ENCODE measurements at places on chromosomes 3 and 15.

DNA sequence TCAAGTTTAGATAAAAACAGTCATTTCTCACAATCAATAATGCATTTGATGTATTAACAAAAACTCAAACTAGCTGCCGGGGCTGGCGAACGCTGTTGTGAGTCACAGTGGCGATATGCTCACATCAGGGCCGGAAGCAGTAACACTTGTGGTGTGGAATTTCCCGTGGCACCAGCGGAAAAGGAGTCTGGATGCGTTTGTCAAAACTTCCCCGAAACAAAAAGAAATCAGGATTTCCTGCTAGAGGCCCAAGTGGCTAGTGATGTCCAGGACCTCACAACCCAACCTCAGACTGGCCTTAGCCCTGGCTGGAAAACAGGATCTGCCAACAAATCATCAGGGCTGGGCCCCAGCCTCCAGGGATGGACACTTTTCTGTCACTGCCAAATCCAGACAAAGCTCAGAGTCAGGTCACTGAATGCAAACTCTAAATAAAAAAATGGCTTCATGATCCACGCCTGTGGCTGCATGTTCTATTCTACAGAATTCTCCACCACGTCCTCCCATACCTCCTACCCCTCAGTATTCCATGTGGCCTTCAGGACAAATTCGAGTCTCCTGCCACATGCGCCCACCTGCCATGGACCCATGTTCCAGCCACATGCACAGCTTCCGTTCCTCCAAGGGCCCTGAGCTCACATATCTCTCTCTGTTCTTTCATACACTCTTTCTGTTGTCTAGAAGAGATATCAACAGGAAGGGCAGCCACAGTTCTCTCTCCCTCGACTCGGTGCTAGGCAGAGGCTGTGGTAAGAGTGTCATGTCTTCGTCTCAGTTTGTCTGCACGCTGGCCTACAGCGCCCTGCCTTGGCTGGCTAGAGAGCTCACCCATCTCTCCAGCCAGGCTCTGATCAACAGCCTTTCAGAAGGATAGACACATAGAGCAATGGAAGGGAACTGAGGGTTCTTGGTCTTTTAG is 35.4 kb downstream of the EHD4 start:
- DNase-seq, result peak; percentile 55

DNA sequence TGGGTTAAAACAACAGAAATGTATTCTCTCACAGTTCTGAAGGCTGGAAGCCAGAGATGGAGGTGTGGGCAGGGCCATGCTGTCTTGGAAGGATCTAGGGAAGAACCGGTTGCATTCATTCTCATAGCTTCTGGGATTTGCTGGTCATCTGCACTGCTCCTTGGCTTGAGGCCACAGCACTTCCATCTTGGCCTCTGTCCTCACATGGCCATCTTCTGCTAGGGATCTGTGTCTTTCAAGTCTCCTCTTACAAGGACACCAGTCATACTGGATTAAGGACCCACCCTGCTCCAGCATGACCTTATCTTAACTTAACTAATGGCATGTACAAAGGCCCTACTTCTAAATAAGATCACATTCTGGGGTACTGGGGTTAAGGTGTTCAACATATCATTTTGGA is 47.7 kb downstream of the RPLP1 start:
- no peak for DNase-seq

- no peak for DNase-seq
Measured at GRCh38 chr3:193903966-193904365, 232.0 kb upstream of the HES1 start.

DNA sequence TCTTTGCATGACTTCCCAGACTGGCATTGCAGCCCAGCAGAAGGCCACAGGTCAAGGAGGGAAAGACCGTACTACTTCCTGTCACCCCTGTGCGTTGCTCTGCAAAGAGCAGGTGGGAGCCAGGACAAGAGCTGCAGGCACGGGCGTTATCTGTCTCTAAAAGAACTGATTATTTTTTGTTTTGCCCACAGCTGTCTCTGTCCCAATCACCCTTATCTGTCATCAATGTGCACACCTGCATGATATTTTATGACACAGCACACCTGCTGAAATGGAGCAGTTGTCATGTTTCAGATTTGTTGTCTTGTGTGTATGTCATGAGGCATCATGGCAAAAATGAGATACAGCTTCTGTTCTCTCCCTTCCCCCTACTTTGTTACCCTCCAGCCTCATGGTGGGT is 58.8 kb downstream of the SLCO3A1 start:
- DNase-seq, result no peak

GRCh38 chr3:33149342-33149741 is 35.5 kb downstream of the CRTAP start:
- DNase-seq, result no peak

DNA sequence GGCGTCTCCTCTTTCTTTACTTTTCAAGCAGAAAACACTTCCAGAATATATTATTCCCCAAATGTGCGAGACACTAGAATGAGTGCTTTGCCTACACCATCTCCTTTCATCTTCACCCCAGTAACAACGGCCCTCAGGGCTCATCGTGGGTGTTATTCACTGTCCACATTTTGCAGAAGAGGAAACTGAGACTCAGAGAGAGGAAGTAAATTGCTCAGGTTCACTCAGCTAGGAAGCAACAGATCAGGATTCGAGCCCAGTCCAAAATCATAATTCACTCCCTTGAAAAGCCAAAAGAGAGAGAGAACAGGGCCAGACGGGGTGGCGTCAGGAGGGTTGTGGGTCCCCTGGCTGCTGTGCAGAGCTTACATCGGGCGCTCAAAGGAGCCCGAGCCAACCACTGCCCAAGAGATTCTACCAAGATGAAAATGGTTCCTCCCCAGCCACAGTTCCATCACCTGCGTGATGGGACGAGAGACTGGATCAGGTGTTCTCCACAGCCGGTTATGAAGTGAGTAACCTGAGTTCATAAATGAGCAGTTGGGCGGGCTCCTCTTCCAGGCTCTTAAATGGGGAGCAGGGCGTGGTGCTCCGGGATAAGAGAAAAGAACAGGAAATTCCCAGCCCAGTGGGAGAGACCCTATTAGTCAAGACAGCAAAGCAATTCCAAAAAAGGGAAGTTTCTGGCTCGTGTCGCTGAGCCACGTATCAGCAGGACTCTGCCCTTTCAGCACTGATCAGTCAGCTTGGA is 48.6 kb upstream of the FLNB start:
- no peak for DNase-seq

GRCh38 chr3:9808345-9809037 is 1.6 kb upstream of the TTLL3 start:
- no peak for DNase-seq

GRCh38 chr15:95590533-95591044 is 739.9 kb upstream of the NR2F2 start:
- no peak for DNase-seq

DNA sequence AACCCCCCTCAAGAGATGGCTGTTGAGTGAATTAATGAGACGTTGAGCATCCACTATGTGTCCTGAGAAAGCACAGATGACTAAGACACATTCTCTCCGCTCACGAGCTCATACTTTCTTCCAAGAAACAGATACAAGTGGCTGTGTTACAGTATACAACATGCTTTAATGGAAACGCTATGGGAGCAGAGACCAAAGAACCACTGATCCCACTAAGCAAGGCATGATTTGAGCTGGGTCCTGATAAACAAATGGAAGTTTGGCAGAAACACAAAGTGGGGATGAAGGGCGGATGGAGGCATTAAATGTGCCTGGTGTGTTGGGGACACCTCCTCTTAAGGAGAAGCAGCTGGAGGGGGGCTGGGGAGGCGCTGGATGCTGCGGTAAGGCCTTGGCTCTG is 129.4 kb downstream of the UACA start:
- no peak for DNase-seq

DNA sequence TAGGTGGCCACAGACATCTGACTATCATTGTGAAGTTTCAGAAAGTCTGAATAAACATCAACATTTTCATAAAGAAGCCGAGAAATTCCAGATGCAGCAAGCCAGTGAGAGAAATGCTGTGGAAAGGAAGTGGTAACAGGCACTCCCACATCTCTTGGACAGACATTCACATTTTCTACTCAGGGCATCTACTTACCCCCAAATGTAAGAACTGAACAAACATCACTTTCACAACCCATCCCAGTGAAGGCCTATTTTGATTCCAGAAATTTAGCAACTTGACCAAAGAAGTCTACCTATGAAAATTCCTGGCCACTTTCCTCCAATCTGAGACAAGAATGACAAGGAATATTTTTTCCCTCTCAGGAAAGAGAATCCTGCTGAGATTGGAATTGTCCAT is 224.8 kb upstream of the DCBLD2 start:
- DNase-seq, result no peak

DNA sequence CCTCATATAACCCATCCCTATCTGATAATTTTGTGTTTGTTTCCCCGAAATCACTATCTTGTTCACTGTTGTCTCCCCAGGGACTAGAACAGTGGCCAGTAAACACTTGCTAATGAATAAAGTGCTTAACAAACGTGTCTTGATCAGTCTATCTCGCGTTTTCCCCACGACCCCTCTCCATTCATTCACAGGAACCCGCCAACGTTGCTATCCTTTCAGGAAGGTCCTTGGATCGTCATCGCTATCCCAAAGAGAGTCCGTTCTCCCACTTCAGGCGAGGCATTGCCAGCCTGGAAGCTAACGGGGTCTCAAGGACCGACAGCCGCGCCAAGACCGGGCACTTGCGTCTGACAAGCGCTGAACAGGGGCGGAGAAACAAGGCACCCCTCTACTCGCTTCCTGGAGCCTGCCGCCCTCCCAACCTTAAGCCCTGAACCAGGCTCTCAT is 344 bp downstream of the LINS1 start:
- DNase-seq, result no peak

DNA sequence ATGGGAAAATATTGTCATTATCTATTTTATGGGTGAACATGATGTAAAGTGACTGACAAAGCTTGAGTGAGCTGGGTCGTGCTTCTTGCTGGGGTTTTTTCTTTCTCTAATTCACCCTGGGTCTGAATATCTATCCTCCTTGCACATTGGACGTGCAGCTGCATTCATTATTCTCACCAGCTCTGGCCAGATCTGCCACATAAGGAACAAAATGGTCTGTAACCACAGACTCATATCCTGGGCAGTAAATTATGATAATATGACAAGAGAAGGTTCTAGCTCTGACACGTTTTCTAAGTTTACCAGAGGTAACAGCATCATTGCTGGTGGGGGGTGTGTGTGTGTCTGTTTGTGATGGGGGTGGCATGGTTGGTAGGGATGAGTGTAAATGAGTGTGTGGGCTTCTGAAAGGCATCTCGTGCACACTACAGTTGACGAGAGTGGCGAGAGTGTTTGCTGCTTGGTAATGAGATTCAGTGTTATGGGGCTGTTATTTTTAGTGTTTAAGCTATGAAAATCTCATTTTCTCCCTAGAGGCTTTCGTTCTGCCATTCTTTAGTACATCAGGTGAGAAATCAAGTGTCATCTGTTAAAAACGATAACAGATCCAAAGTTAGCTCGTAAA is 418.4 kb downstream of the PDCD6IP start:
- no peak for DNase-seq
